CD4-positive, alpha-beta T cell treated with Interleukin-15 for 4 hours (primary cell): ENCODE measurements at places on chromosomes 5 and 9.

DNA sequence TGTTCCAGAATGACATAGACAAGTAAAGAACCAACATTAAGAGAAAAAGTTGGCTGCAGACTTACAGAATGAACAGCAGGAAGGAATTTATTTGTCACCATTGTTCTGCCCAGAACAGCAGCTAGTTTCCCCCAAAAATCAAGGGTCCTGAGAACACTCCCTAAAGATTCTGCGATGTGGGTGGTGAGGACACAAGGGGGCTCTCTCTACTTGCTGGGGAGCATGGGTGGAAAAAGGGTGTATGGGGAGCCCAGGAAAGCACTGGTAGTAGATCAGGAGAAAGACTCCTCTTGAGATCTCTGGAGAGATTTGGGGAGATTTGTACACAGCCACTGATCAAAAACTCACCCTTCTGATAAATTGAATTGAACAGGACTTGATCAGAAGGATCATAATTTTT lies 316.5 kb downstream of the KCTD16 start:
- DNase-seq = no peak

GRCh38 chr5:156647034-156647451 lies 203.1 kb upstream of the PPP1R2B start:
- no peak for DNase-seq

DNA sequence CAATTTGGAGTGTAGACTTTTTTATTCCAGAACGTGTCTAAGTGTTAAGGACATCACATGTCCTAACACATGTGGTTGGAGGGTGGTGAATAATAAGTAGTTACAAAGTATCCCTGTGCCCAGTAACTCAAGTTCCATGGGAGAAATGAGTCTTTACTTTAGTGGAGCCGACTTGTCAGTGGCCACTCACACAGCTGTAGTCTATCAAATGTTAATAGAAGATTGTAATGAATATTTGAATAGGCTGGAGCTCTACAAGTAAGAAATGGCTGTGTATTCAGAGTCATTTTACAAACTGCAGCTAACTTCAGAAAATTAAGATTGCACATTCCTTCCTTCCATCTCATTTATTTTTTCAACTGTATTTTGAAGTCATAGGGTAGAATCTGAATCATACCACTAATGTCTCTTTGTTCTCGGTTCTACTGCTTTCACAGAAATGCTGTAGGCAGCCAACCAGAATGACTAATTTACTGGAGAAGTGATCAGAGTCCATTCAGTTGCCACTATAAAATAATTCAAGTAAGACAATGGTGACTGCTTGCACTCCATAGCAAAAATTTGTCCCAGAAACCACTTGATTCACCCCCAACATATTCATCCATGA lies 394.8 kb downstream of the NR2F1-AS1 start:
- DNase-seq = no peak

- no peak for DNase-seq
Measured at GRCh38 chr9:71743217-71743705, 25.1 kb downstream of the CEMIP2 start.

- DNase-seq = no peak
Measured at GRCh38 chr5:87401626-87402025, 11.1 kb downstream of the CCNH start.

GRCh38 chr5:58675341-58675740 lies 92.5 kb downstream of the RAB3C start:
- DNase-seq = no peak

GRCh38 chr9:2236850-2237249 lies 221.7 kb downstream of the SMARCA2 start:
- no peak for DNase-seq

DNA sequence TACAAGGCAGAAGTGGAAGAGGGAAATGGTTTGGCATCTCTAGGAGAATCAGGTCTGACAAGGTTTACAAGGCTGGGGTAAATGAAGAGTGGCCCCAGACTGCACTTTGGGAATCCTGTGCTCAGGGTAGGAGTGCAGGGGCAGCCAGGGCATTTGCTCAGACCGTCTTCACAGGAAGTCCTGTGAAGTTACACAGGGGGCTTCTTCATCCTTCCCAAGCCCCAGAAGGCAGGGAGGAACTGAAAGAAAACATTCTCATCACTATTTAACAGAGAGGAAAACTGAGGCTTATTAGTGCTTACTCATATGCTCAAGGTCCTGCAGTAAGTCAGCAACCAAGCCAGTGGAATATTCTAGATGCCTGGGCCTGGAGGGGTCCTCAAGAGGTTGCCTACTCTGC lies 80.7 kb downstream of the NRG2 start:
- DNase-seq = no peak

GRCh38 chr5:73450672-73451223 lies 2.2 kb upstream of the FOXD1 start:
- no peak for DNase-seq

- DNase-seq = no peak
Measured at GRCh38 chr9:114861922-114862605, 56.2 kb upstream of the TNFSF15 start.

GRCh38 chr5:14041528-14042192 lies 97.2 kb upstream of the DNAH5 start:
- no peak for DNase-seq

DNA sequence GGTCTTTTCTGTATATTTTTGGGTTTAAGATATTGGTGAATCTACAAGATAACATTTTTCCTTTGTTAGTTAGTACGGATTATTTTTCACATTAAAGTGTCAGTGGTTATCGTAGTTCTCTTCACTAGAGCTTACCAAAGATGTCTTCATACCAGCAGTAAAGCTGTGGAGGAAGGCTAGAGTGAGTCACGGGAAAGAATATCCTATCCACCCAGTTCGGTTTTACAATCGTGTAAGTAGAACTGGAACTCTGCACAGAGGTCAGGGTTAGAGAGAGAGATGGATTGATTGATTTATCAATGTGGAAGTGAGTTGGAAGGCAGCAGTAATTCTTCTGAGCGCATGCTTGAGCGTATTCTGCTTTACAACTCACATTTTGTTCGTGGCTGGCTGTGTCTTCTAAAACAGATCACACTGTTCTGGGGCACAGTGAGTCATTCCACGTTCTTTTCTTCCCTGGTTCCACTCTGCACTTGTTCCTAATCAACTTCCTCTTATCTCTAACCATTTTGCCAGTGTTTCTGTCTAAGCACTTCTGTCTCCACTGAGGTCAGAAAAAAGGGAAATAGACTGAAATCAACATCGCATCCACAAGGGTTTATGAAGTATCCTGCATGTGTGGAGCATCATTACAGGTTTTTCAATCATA lies 86.5 kb upstream of the ARRDC3 start:
- DNase-seq = no peak
